ENCODE measurements at places on chromosomes 1 and 21. TPM values are rescaled to one million over a fixed set of nuclear protein-coding genes. Genes with fewer than 3 reads are reported as not detected.

DNA sequence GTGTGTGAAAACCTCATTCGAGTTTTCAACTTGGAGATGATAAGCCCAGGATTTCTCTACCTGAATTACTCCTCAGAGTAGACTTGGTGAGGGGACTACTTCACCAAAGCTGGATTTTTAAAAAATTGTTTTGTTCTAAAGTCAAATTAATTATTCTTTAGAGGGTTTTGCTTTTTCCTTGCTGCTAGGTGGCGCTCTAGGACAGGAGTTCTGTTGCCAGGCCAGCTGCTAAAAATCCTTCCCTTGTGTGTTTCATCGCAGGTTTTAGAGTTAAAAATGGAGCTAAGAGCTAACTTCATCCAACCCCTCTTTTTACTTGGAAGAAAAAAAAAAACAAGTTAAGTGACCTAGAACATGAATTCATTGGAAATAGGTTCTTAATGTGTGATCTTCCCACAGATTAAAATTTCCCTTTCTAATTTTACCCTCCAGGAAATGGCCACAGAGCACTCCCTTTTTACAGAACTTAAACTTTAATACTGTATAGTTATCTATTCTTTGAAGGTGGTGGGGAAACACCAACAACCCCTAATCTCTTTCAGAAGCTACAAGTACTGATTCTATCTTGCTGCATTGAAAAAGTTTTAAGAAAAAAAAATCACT, 36.7 kb upstream of the FAM163A start:
- DNase-seq, result peak; percentile 77

DNA sequence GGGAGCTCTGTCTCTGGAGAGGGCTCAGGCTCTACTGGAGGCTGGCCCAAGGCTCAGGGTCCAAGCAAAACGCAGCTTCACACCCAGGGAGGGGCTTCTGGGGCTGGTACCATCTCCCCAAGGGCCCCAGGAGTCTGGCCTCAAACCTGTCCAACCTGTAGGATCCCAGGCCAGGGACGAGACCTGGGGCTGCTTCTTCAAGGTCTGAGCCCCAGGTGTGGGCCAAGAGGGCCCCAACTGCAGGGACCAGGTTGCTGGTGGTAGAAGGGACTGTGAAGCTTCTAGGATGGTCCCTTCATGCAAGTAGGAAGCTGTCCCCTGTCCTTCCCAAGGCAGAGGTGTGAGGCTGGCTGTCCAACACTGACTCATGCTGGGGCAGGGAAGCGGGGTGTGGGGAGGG, 7.8 kb upstream of the MMEL1 start:
- no peak for DNase-seq

DNA sequence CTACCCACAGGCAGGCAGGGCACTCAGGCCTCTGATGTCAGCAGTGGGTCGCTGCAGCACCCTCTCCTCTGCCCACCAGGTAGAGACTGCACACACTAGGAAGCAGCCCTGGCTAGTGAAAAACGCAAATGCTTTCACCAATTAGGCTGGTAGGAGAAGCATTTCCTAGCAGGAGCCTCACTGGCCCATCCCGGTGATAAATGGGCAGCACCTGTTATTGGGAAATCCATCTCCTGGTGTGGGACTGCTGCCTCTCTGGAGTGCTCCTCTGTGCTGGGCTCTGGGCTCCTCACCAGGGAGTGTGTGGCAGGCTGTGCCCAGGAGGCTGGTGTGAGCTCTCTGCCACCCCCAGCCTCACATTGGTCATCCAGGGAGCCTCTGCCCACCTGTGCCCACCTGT, 28.6 kb downstream of the LRP8 start:
- DNase-seq, result no peak

DNA sequence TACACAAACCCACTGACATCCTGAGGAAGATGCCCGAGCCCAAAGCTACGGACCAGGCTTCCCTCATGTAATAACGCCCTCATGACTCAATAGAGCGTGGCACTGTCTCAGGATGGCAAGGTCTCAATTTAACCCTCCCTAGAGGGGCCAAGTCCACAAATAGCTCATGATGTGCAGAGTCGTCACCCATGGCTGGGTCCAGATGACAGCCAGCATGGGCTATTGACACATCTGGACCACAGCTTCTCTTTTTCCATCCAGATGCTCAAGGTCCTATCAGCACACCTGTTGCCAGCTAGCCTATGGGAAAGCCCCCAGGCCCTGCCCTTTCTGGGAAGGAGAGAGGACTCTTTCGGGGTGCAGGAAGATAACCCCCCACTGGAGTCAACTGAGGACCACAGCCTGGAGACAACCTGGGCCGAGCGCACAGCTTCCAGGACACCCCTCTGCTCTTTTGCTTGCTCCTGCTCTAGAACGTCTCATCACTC, 2.8 kb downstream of the LAPTM5 start:
- no peak for DNase-seq

GRCh38 chr1:39133340-39133684, 71.2 kb upstream of the MACF1 start:
- no peak for DNase-seq

DNA sequence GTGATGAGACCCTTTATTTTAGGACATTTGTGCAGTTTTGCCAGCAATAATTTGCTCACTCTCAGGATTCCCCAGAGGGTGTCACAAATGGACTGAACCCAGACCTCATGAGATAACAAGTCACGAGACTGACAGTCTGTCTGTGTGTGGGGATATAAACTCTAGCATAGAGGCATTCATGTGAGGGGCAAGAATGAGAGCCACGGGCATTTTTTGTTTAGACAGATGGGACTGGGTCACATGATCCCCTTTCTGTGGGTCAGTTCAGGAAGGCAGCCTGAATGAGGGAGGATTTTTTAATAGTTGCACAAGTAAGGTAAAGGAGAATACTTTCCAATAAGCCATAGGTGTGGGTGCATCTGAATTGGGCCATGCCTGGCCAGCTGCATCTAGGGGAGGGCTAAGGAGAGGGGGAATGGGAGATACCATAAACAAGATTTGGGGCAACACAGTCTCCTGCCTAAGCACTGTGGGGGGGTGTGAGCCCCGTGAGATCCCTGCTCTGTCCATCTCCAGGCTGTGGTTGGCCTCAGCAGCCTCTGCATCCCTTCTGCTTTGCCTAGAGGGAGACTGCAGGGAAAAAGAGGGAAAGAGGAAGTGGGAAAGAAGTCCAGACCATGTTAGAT, 66.6 kb downstream of the NAV1 start:
- no peak for DNase-seq

DNA sequence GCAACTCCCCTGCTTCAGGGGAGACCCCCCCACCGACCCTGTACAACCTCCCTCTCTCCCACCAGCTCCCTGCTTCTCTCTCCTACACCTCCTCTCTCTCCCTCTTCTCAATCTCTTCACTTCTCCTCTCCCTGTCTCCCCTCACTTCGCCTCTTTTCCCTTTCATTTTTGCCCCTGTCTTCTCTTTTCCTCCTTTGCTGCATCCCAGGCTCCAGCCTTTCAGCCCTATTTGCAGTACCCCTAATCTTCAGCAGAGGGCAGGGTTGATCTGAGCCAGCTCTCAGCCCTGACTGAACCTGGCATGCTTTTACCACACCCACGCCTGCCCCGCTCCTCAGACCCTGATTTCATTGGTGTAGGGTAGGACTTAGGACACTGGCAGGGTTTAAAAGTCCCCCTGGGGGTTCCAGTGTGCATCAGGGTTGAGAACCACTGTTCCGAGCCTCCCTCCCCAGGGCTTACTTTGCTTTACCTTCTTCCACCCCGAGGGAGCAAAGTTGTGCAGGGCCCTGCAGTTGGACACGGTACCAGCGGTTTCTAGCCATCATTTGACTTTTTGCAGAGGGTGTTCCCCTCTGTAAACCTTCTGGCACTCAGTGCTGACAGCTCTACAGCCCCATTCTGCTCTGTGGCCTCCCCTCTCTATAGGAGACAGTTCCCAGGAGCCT, 67.3 kb upstream of the CNTN2 start:
- DNase-seq, result peak; percentile 82

- no peak for DNase-seq
Measured at GRCh38 chr1:150076985-150077384, 9.4 kb downstream of the VPS45 start.

GRCh38 chr1:225498549-225499136, 70.8 kb upstream of the LBR start:
- DNase-seq, result no peak

DNA sequence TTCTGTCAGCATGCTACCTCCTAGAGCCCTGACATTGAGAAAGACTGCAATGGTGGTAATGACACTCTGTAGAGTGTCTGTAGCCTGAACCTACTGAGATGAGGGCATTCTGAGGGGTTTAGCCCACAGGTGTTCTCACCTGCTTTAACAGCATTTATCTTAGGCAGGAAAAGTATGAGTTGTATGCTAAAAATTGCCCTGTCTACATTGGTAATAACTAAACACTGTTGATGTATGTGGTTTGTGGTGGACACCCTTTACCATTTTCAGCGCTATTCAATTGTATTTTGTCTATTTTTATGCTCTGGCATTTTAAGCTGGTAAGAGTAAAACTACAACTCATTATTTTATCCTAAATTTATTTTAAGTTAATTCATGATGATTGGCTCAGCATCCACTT, 10.0 kb downstream of the PYHIN1 start:
- no peak for DNase-seq

DNA sequence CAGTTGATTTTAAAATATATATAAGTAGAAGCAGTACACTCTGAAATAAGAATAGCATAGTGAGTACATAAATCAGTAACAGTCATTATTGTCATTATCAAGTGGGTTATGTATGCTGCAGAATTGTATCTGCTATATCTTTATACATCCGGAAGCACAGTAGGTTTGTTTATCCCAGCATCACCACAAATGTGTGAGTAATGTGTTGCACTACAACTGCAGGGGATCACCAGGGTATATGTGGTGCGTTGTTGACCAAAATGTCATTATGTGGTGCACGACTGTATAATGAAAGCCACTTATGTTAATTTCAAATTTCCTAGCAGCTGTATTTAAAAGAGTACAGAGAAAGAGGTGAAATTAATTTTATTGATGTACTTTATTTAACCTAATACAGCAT, 87.7 kb upstream of the GADD45A start:
- no peak for DNase-seq

GRCh38 chr1:175901076-175901836, 157.9 kb upstream of the TNR start:
- no peak for DNase-seq

DNA sequence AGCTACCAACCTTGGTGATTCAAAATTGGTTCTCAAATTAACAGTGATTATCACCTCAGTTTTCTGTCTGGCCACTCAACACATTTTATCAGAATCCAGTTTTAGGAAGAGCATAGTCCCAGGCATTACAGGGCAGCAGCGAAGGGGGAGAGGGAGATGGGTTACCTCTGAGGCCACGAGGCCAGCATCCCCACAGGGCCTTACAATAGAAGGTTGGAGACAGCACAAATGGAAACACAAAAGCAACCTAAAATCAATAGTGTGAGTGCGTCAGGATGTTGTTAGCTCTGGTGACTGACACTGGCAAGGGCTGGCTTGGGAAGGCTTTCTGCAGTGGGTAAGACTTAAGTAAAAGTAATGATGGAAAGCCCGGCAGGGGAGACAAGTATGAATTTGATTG, 79.5 kb downstream of the JAK1 start:
- DNase-seq, result no peak

DNA sequence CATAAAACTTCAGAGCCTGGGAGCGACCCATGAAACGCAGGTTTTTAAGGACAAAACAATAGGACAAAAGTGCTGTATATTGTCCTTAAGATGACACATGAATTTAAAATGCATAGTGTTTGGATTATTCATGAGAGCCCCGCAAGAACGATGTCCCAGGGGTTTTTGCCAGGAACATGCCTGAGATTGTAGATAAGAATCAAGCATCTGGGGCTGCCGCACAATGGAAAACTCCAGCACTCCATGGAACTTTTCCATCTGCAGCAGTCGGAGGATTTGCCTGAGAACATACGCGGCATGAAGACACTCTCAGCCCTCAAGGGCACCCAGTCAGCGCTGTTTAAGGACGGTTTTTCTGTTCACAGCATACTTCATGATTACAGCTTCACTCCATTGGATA, 5.3 kb upstream of the ERG start:
- DNase-seq, result no peak

- no peak for DNase-seq
Measured at GRCh38 chr1:116284819-116285390, 88.1 kb upstream of the ATP1A1 start.

DNA sequence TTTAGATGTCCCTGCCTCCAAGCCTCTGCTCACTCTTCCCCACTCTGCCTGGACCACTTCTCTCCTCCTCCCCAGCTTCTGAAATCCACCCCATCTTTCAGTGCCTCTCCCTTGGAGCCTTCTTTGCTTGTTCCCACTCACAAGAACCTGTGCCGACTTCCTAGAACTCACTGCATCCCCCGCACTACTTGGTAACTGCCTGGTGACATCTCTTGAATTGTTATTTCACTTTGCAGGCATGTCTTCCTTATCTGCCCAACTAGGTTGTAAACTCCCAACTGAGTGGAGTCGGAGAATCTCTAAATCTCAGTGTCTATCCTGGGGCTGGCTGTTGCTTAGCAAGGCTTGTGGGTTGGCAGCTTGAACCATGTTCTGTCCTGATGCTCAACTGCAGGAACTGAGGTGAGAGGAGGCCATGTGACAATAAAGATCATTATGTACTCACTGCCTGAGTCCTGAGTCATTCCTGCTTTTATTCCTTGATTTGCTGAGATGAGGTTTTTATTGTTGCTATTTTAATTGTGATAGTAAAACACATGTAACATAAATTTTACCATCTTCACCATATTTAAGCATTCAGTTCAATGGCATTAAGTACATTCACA, 3.9 kb downstream of the KPRP start:
- no peak for DNase-seq

CDK18 gene
- total RNA-seq, result 42.1 TPM

SV2A gene
- total RNA-seq, result 0.32 TPM

RHEX gene
- 75.1 TPM for total RNA-seq

PCSK9 gene
- total RNA-seq, result 31.8 TPM

RHBG gene
- total RNA-seq, result 0.42 TPM

HENMT1 gene
- 10.6 TPM for total RNA-seq

CPLANE2 gene
- total RNA-seq, result 7.4 TPM

OR6K3 gene
- total RNA-seq, result not detected

GABRD gene
- not detected for total RNA-seq
